ENCODE measurements at places on chromosomes 16 and 17.

DNA sequence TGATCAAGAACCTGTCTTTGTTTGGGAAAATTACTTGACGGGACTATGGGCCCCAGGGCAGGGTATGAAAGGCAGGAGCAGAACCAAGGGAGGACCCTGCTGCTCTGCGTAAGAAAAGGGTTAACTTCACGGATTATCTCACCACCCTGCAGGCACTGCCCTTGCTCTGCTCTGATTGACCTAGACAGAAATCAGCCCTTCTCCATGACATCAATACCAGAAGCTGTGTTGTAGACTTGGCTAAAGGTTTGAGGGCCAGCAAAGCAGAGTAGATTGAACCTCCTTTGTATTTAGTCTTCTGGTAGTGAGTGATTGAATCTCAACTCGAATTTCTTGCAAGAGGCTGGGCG lies 52.9 kb upstream of the ETV4 start:
- DNase-seq = no peak

DNA sequence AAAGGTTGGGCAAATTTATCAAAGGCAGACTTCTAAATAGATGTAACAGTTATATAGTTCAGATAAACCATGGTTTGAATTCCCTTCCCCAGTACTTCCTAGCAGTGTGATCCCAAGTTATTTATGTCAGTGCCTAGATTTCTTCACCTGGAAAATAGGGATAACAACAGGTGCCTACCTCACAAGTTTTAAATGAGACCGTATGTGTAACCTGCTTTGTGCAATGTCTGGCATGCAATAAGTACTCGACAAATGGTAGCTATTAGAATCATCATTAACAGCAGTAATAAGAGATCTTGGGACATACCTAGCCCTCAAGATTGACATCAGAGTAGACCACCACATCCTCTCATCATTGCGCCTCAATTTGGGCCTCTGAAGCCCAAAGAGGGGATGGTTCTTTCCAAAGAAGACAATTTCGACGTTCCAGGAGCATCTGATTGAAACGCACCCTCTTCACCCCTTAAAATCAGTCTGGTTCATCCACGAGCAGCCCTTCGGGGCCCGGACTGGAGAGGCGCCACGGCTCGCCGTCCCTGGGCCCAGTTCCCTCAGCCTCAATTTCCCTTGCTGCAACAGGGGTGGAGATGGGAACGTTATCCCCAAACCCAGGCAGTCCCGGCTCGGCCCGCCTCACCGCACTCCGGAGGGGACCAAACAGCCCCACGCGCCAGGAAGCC lies 541 bp downstream of the ACACA start:
- DNase-seq = no peak

DNA sequence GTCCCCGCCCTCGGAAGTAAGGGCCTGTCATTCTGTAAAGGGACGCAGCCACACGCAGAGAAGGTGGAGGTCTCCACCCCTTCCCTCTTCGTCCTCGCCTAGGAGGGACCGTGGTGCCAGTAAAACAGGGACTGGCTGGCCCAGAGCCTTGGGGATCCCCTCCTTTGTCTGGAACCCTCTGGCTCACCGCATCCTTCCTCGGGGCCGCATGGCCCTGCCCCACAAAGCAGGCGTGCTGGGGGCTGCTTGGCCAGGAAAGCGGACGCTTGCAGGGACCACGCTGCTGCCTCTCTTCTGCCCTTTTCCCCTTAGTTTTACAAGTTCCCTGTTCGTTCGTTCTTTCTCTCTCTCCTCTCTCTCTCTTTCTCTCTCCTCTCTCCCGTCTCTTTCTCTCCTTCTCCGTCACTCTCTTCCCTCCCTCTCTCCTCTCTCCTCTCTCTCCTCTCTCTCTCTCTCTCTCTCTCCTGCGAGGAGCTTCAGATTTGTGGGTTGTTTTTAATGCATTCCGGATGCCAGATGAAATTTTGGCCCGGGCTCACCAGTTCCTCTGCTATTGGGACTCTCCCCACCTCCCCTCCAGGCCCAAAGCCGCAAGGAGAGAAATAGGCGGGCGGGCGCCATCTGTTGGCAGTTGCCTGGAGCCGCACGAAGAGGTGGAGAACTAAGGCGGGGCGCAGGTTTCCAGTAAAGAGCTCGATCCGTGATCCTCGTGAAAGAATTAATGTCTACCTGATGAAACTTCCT lies 35.1 kb upstream of the CDRT4 start:
- DNase-seq = peak; percentile 60

DNA sequence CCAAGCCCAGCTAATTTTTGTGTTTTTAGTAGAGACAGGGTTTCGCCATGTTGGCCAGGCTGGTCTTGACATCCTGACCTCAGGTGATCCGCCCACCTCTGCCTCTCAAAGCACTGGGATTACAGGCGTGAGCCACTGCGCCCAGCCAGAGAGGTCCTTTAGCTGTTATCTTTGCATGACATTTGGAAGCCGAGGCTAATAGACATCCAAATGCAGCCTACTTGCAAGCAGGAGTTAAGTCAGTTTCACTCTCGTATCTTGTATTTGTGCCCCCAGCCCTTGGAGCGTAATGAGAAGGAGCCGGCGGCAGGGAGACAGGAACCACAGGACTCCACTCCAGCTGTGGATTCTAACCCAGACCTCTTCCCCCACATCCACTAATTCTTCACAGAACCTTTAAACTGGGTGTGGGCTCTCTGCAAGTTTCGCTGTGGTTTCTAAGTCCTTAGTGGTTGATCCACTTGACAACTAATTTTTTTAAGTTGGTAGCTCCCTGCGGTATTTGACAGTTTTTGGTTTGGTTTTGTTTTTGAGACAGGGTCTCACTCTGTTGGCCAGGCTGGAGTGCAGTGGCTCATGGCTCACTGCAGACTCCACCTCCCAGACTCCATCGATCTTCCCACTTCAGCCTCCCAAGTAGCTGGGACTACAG lies 3.1 kb upstream of the CYTH1 start:
- no peak for DNase-seq

- DNase-seq = no peak
These were observed 23.5 kb downstream of the SRCAP start for GRCh38 chr16:30722443-30722842.

GRCh38 chr16:24674877-24675276 lies 54.6 kb upstream of the TNRC6A start:
- no peak for DNase-seq

GRCh38 chr16:75002474-75002873 lies 3.6 kb downstream of the ZNRF1 start:
- no peak for DNase-seq

DNA sequence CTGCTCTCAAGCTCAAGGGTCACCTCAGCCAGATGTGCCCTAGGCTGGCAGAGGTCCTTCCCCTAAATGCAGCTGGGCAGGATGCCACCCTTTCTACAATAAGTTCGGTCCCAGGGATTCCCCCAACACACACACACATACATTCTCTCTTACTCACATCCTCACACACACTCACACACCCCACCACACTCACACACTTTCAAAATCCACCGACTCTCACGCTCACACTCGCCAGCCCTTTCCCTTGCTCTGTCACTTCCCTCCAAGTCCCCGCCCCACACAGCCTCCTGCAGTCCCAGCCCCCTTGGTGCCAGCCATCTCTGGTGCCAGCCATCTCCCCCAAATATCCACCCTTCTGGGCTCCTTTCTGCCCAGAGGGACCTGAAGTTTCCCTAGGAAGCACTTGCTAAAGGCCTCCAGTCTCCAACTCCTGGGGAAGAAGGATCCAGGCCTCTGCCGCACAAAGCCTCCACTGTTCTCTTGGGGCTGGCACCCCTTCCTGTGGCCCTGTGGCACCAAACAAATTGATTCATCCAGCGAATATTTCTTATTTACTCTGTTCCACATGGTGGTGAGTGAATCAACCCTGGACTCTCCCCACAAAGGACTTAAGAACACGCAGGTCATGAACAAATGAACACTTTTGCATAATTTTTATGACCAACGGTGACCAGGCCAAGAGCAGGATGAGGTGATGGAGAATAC lies 3.8 kb upstream of the USP36 start:
- peak; percentile 23 for DNase-seq
